ENCODE measurements at places on chromosomes 5 and 9.

GRCh38 chr5:81408496-81408895 is 14.6 kb upstream of the ACOT12 start:
- no peak for DNase-seq

- DNase-seq = no peak
Measured at GRCh38 chr5:20434786-20435185, 446.8 kb upstream of the CDH18 start.

- DNase-seq = no peak
Measured at GRCh38 chr9:93024986-93025630, 33.4 kb upstream of the SUSD3 start.

- DNase-seq = no peak
Measured at GRCh38 chr5:149765932-149766331, 35.8 kb downstream of the PPARGC1B start.

DNA sequence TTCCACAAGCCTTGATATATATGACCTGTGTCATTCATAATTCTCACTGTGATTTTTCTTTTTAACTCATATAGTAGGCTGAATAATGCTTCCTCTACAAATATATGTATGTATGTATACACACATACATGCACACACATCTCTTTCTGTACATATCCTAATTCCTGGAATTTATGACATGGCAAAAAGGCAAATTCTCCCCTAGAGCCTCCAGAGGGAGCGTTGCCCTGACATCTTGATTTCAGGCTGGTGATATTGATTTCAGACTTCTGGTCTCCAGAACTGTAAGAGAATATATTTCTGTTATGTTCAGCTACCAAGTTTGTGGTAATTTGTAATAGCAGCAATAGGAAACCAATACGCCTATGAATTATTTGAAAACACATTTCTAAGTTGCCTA is 166.6 kb upstream of the GAS1 start:
- DNase-seq = no peak

GRCh38 chr9:125932012-125932411 is 184.8 kb downstream of the PBX3 start:
- no peak for DNase-seq

GRCh38 chr9:69865986-69866385 is 45.4 kb downstream of the CFAP95 start:
- no peak for DNase-seq

GRCh38 chr5:55303238-55303690 is 4.2 kb downstream of the DHX29 start:
- no peak for DNase-seq

DNA sequence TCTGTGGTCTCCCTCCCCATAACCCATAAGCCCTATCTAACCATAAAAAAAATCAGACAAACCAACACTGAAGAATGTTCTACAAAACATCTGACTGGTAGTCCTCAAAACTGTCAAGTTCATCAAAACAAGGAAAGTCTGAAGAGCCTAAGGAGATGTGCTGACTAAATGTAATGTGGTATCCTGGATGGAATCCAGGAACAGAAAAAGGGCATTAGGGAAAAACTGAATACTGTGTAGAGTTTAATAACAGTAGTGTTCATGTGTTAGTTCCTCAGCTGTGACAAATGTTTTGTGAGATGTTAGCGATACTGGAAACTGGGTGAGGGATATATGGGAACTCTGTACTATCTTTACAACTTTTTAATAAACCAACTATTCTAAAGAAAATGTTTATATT is 75.7 kb upstream of the EQTN start:
- no peak for DNase-seq
